ENCODE measurements at places on chromosomes 2 and 18. TPM values are rescaled to one million over a fixed set of nuclear protein-coding genes. Genes with fewer than 3 reads are reported as not detected.

MRPS9 gene
- 17.2 TPM for total RNA-seq

GRCh38 chr2:49240608-49241007 is 86.3 kb upstream of the FSHR start:
- no peak for DNase-seq

DNA sequence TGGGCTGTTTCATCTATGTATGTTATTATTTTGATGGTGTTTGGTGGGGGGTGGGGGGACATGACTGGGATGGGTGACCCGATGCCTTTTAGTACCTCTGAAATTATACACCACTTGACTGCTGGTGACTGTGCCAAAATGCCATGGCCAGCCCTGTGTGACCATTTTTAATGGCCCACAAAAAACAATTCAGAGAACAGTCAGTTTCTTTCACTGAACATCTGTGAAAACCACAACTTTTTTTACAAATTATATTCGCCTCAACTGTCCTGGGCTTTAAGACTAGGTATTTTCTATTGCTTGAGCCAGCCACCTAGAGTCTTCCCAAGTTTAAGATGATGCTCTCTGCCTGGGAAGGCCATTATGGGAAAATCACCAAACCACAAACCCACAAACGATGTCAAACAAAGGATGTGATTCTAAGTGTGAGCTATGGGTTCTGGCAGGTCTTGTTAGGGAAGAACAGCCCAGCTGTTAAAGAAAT is 33.9 kb downstream of the FN1 start:
- no peak for DNase-seq

MRO gene
- 1.7 TPM for total RNA-seq

- DNase-seq = no peak
These were observed 127.3 kb upstream of the NYAP2 start for GRCh38 chr2:225272173-225272572.

DNA sequence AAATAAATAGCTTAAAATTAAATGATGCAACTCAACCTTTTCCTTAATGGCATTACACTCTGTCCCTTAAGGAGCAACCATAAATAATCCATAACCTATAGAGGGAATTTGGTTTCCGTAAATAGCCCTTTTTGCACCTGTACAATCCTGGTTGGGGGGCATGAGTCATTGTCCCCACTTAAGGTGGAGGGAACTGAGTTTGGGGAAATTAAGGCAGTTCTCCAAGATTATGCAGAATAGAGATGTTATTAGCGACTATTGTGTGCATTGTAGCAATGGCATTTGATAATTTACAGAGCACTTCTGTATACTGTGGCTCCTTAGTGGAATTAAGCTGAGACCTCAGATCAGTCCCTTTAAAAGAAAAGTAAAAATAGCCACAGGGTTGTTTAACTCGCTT is 6.6 kb downstream of the MYCN start:
- no peak for DNase-seq

- DNase-seq = no peak
These were observed 18.2 kb upstream of the CALCRL start for GRCh38 chr2:187466129-187466792.

DNA sequence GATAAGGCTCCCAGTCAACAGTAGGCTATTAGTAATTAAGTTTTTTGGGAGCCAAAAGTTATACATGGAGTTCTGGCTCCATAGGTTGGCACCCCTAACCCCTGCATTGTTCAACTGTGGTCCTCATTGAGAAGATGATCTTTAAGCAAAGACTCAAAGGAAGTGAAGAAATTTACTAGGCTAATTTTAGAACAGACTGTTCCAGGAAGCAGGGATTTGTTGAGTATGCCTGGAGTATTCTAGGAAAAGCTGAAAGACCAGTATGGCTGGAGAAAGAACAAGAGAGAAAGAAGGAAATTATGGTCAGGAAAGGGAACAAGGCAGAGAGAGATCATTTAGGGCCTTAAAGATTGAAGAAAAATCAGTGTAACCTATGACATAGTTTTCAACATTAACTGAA is 125.1 kb downstream of the PMAIP1 start:
- no peak for DNase-seq

GPR39 gene
- total RNA-seq = 0.76 TPM

DNA sequence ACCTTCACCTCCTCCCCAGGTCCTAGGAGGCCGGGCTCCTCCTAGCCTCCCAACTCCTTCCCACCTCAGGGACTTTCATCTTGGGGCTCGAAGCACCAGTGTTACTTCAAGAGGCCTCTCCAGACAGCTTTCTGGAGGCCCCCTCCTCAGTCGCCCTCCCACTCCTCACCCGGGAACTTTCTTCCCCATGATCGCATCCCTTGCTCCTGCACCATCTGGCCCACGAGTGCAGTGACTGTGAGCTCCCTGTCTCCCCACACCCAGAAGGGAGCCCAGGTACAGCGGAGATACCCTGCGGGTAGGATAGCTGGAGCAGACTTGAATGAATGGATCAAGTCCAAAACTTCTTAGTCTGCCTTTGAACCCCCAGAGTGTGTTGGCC is 6.1 kb downstream of the ERFE start:
- DNase-seq = no peak

CD226 gene
- total RNA-seq = 0.79 TPM
